ENCODE measurements at places on chromosomes 12 and 14. TPM values are rescaled to one million over a fixed set of nuclear protein-coding genes. Genes with fewer than 3 reads are reported as not detected.

DNA sequence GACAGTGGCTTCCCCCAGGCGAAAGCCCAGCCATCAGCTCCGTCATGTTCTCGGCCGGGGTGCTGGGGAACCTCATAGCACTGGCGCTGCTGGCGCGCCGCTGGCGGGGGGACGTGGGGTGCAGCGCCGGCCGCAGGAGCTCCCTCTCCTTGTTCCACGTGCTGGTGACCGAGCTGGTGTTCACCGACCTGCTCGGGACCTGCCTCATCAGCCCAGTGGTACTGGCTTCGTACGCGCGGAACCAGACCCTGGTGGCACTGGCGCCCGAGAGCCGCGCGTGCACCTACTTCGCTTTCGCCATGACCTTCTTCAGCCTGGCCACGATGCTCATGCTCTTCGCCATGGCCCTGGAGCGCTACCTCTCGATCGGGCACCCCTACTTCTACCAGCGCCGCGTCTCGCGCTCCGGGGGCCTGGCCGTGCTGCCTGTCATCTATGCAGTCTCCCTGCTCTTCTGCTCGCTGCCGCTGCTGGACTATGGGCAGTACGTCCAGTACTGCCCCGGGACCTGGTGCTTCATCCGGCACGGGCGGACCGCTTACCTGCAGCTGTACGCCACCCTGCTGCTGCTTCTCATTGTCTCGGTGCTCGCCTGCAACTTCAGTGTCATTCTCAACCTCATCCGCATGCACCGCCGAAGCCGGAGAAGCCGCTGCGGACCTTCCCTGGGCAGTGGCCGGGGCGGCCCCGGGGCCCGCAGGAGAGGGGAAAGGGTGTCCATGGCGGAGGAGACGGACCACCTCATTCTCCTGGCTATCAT, 663 bp downstream of the PTGER2 start:
- no peak for DNase-seq
- peaks cover 15% of the 10 kb centered on the region for H3K4me1 ChIP-seq
- H3K36me3 ChIP-seq, result no peaks in the 10 kb centered on the region
- H3K27me3 ChIP-seq, result peaks cover 25% of the 10 kb centered on the region

- no peak overlapping the region for H3K4me3 ChIP-seq
- no peak for DNase-seq
- H3K36me3 ChIP-seq, result peaks cover 4% of the 10 kb centered on the region
Measured at GRCh38 chr12:104583301-104583700, 126.6 kb downstream of the CHST11 start.

DNA sequence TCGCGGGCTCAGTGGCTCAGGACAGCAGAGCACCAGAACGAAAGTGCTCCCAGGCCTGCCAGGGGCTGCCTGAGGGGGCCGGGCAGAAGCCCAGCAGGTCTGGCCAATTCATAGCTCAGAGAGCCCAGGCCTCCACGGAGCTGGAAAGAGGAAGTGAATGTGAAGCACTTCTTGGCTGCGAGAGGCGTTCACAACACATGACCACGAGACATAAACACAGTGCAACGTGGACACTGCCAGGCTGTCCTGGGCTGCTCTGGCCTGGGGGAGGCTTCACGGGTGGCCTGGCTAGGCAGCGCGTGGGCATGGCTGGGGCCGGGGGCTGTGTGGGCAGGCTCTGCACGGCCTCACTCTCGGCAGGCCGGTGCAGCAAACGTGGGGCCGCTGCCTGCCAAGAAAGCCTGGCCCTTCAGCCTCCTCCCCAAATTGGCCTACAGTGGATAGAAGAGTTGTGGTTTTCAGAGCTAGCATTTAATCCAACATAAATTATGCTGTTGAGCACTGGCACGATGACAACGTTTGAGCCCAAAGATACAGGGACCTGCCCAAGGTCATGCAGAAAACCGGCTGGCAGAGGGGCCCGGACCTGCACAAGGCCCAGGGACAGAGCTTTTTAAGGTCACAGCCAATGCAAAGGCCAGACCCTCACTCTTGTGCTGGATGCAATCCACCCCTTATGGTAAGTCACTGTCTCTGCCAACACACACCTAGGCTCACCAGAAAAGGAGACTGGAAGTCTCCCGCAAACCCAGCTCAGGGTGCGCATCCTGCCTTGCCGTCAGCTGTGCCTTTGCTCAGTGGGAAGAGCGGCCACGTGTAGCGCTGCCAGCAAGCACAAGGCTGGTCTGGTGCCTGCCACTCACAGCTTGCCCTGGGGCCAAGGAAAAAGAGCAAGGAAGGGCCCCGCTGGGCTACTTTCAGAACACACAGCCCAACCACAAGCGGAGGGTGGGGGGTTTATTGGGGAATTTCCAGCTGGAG, 8.6 kb downstream of the SLC25A29 start:
- DNase-seq, result no peak
- no peak overlapping the region for H3K4me3 ChIP-seq
- H3K4me1 ChIP-seq, result peaks cover 26% of the 10 kb centered on the region
- no peaks in the 10 kb centered on the region for H3K36me3 ChIP-seq
- H3K27me3 ChIP-seq, result no peaks in the 10 kb centered on the region

The ANGEL1 gene
- polyA plus RNA-seq, result 15.0 TPM

The NOXRED1 gene
- 0.15 TPM for polyA plus RNA-seq

The PDE6H gene
- not detected for polyA plus RNA-seq

The MSI1 gene
- polyA plus RNA-seq, result not detected
